Right lobe of liver (tissue), 6 donors: ENCODE measurements at places on chromosomes 12 and 14.

DNA sequence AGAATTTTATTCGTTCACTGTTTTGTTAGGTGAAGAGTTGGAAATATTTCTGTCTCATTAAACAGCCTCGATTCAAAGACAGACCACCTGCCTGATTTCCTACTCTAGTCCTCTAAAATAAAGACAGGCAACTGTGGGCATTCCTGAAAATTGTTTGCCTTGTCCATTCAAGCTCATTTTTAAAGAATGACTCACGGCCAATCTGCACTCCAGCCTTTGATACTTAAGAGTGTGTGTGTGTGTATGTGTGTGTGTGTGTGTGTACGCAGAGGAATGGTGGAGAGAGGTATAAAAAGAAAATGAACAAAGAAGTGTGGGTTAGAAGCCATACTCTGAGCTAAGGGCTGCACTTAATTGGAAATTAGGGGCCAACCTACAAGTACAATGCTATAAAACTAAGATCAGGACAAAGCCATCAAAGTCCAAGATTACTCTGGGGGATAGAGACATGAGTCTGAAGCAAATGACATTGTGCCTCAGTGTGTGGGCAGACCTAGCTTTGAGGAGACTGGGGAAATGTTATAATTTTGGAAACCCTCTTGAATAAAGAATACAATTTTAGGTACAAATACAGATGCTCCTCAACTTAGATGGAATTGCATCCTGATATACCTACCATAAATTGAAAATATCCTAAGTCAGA, 45.6 kb upstream of the SOCS2 start:
- DNase-seq: no peak

- peak; percentile 53 for DNase-seq
These were observed 19.4 kb upstream of the SLC25A3 start for GRCh38 chr12:98574110-98574509.

DNA sequence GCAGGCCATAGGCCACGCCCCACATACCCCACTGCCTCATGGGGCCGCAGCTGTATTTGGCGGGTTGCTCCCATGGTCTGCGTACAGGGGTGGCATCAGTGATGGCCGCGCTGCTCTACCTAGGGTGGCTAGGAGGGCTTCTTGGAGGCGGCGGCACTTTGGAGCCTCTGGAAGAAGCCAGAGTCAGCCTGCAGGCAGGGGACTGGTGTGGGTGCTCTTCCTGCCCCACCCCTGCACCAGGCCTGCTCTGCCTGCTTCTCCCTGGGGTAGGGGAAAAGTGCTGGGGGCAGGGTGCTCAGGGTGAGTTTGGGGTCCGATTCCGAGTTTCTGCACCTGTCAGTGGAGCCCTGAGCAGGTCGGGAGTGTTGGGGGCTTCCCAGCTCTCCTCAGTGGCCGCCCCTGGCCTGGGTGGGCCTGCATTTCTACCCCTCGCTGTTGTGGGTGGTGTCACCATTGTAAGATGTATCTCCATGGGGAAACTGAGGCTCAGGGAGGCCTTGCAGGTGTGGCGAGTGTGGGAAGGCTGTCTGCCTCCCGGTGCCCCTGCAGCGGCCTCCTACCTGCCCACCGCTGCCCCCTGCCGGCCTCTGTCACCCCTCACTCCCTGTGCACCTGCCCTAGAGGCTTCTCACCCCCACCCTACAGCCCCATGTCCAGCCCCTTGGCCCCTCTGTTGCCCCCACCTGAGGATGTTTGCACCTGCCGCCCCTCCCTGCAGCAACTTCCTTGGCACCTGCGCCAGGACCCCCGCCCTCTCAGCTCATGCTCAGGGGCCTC, 5.5 kb downstream of the CEP170B start:
- DNase-seq: peak; percentile 41

GRCh38 chr12:116603546-116604177, 44.5 kb downstream of the MAP1LC3B2 start:
- DNase-seq: no peak

GRCh38 chr14:102905116-102906108, 17.1 kb upstream of the AMN start:
- no peak for DNase-seq

DNA sequence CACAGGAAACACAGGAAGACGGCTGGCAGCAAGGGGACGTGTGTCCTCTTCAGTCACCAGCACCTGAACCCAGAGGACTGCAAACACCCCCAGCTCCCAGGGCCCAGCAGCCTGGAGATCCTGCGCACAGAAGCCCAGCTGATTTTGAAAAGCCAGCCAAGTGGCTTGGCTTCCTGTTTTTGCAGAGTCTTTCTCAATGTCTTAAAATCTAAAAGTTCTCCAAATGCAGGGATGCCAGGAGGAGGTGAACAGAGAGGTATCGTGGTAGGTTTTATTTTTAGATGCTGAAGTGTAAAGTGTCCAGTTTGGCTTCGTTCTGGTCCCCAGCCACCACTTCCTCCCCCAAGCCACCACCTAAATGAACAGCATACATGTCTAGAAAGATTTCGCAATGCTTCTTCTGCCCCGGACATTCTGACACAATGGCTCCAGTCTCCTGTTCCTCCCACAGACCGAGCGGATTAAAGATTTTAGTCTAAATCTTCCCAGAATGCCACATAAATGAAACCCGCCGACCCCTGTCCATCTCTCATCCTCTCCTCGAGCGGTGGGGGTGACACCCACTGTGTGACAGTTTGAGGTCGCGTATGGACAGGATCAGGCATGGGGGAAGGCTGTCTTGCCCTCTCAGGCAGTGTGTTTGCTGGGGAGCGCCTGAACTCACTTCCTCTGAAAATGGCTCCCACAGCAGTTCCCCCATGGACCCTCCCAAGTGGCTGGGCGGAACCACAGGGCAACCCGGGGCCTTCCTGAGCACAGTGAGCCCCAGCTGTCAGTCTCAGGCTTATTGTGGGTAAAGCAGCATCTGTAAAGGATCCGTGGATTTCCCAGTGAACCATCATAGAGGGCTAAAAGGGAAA, 41.6 kb downstream of the ITPK1 start:
- DNase-seq: peak; percentile 48

GRCh38 chr12:53298164-53298563, 1.3 kb upstream of the MYG1 start:
- no peak for DNase-seq

GRCh38 chr14:96756745-96757144, 40.4 kb upstream of the VRK1 start:
- no peak for DNase-seq

GRCh38 chr12:89965993-89966392, 257.4 kb upstream of the ATP2B1 start:
- DNase-seq: no peak

DNA sequence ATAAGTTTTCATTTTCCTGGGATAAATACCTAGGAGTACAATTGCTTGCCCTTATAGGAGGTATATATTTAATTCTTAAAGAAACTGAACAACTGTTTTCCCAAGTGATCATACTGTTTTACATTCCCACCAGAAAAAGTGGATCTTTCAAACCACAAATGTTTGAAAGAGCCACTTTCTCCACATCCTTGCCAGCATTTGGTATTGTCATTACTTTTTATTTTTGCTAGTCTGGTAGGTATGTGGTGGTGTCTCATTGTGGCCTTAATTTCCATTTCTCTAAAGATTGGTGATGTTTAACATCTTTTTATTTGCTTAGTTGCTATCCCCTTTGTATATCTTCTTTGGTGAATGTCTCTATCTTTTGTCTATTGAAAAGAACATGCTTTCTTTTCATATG, 50.6 kb downstream of the CCDC91 start:
- no peak for DNase-seq

DNA sequence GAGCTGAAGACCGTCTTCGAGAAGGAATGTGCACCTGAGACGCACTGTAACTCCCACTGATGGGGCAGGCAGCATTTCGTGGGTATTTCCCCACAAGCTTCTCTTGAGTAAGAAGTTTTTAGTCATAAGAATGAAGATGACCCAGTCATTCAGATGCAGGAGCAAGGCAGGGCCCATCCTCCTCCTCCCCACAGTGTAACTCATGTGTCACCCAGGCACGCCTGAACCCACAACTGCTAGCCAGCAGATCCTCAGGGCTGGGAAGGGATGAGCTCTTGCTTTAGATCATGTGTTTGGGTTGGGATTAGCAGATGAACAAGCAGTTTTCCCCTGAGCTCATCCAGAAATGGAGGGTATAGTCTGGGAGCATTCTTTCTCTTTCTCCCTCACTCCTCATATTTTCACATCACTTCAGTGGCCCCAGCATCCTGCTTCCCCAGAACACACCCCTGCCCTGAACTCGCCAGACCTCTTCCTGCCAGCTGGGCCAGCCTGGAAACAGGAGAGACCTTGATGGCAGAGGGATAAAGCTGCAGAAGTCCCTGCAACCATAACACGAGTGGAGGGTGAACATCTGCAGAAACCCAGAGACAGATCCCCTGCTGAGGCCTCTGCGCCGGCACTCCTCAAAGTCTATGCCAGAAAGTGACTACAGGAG, 73.3 kb downstream of the B4GALNT3 start:
- DNase-seq: no peak

- no peak for DNase-seq
These were observed 77.5 kb downstream of the ELK3 start for GRCh38 chr12:96271469-96272199.

DNA sequence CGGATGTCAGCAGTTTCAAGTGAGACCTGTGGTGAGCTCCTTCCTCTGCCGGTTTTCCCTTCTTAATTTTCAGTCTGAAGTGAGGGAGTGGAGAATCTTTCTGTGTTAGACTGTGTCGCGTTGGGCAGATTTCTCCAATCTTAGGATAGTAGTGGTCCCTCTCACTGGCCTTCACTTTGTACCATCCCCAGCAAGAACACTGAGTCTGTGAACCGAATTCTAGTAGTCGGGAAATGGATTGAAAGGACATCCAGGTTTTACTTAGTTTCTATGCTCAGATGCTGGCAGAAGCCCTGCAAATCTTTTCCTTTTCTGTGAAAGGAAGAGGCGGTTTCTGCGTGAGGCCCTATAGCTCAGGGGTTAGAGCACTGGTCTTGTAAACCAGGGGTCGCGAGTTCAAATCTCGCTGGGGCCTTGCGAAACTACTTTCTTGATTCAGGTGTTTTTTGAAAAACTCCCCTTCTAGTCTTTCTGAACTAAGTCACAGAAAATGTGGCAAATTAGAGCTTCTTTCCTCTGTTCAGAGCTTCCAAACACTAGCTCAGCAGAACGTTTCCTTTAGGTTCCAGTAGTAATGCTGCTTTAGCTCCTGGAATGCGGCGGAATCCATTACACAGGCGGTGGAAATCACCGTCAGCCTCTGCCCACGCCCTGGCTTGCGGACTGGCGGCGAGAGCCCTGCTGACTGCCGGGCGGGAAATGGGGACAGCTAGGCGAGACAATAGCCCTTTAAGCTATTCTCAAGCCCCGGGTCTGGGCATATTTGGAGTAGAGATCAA, 2.8 kb upstream of the RNASE4 start:
- DNase-seq: peak; percentile 61

DNA sequence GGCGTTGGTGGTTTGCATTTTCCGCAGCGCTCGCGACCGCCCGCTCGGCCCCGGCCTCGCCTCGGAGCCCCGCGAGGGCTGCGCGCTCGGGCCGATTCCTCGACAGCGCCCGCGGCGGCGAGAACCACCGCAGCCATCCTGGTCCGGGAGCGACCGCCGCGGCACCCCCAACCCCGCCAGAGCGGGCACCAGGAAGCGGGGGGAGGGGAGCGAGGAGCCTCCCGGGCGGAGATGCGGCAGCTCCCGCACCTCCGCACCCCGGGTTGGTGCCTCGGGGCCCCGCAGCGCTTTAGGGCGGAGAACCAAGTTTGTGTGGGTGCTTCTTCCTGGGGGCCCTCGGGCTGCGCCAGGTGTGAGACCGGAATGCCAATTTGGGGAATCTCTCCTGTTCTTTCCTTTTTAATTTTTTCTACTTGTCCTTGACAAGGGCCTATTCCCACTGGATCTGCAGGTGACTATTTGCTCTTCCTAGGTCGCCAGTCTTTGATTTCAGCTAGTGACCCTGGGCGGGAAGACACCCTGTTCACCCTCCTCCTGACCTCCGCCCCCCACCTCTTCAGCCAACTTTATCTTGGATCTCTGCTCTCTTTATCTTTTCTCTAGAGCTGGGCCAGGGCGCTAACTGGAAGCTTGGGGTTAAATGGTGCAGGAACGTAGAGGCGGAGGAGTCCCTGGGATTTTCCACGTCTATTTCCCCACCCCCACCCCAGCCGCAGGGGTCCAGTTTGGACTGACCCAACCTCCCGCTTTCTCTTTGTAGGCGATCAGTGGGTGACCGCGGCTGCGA, at the start of gene SOCS2:
TSS of gene SOCS2 (plus strand) at position 751 of the 787 bp plus-strand sequence. CDS start 223 bp downstream, outside the sequence.
- peak; percentile 62 for DNase-seq

DNA sequence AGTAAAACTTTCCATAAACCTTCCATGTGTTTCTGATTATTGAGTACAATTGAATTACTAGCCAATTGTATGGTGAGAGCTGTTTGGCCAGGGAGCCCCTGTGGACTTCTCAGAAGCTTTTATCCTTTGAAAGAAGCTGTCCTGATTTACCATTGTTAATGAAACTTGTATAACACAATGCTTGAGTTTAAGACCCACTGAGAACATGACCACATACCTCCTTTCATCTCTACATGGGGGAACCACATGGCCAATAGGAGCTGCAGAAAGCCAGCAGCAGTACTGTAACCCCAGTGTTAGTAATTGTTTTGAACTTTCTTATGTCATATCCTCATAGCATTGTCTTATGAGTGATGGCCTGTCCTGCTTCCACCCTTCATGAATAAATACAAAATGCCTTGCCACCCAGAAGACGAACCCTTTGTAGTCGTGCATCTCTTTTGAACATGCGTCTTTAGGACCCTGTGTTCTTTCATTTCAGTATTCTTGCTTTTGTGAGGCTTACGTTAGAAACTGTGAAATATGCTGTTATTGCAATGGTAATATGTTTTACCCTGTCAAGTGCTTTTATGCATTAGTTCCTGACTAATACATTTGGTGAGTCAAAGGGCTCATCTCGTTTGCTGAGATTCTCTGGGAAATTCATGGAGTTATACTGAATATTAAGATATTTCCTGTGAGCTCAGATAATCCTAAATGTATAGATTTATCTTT, 815.7 kb downstream of the NRXN3 start:
- no peak for DNase-seq

GRCh38 chr14:71947947-71948500, 15.8 kb downstream of the RGS6 start:
- DNase-seq: no peak

GRCh38 chr14:105299654-105300541, 903 bp downstream of the BRF1 start:
- DNase-seq: peak; percentile 62

- DNase-seq: no peak
These were observed 56.9 kb downstream of the LMNTD1 start for GRCh38 chr12:25496098-25496587.

DNA sequence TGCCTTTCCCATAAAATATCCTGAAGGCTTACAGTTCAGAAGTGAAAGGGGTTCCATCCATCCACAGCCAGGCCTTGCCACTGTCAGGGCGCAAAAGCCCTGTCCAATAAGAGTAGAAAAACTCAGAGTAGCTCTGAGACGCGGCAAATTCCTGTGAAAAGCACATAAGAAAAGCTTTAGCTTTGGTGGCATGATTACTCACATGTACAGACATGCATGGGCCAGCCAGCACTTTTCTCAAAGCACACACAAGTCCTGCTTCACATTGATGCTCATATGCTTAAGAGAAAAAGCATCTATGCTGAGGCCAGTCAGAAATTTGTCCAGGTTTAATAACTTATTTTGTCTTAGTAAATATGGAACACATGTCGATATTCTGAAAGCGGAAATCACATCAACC, 25.5 kb downstream of the CLEC1A start:
- DNase-seq: no peak
